ENCODE measurements at places on chromosomes 16 and 17.

DNA sequence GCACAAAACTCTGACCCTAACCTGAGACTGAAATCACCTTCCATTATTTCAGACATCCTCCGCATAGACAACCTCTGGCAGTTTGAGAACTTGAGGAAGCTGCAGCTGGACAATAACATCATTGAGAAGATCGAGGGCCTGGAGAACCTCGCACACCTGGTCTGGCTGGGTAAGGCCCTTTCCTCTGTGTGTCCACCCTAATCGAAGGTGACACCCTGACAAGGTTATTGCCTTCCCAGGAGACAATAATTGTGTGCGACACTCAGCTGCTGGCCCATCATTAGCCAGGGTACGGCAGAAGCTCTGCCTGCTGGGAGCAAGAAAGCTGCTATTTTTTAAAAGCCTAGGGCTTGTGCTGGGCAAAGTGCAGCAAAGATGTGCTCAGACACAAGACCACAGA lies 11.1 kb downstream of the DRC3 start:
- DNase-seq = no peak

DNA sequence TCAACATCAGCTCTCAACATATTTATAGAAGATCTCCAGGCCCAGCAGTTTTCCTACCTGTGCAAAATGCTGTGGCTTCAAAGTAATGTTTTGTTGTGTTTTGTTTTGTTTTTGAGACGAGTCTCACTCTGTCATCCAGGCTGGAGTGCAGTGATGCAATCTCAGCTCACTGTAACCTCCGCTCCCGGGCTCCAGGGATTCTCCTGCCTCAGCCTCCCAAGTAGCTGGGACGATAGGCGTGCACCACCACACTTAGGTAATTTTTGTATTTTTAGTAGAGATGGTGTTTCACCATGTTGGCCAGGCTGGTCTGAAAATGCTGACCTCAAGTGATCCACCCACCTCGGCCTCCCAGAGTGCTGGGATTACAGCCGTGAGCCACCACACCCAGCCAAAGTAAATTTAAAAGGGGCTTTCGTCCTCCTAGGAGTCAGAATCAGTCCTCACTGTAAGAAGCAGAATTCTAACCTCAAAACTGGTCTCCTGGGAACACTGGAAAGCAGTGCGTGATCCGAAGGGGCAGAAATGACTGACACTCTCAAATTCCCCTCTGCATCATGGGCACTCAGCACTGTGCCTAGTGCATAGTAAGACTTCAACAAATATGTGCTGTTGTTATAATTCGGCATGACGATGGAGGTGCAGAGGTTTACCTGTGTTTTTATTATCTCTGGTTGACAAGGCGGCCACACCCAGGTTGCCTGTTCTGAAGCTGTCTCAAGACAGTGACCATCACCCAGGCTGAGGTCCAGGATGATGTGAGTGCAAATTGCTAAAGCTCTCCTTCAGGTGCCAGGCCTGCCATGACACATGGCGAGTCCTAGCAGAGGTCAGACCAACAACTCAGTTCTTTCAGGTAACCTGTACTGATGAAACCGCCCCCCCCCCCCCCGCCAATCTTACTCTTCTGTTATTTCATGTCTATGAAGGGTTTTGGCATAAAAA lies 59.8 kb downstream of the ADCY9 start:
- no peak for DNase-seq

DNA sequence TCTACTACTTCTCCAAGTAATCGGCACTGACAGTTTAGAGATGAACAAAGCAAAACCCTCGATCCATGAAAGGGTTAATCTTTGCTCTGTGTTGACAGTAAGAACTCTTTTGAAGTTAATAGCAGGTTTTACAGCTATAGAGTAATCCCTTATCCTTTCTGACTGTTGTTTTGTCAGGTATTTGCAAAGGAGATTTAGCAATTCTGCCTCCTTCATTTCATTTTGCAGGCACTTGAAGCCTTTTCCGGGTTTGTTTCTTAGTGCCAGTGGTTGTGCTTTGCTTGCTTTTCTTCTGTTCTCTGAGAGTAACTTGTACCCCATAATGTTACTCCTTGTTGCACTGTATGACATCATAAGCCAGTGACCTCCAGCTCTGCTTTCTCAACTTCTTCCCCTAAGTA lies 64.5 kb downstream of the TANGO6 start:
- no peak for DNase-seq

DNA sequence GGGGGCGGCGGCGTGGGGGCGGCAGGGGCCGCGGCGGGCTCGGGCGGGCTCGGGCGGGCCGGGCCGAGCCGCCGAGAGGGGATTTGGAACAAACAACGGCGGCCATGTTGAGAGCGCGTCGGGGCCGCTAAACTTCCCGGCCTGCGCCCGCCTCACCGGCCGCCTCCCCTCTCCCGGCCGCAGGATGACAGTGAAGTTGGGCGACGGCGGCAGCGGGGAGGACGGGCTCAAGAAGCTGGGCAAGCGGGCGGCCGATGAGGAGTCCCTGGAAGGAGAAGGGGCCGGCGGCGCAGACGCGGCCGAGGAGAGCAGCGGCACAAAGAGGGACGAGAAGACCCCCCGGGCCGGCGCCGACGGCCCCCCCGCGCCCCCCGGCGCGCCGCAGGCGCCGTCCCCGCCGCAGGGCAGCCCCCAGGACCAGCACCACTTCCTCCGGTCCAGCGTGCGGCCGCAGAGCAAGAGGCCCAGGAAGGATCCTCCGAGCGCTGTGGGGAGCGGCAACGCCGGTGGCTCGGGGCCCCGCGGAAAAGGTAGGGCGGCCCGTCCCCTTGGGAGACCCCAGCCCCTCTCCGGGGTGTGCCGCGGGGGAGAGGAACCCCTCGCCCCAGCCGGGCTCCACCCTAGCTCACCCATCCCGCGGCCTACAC lies 2.4 kb downstream of the CRAMP1 start:
- DNase-seq = no peak

DNA sequence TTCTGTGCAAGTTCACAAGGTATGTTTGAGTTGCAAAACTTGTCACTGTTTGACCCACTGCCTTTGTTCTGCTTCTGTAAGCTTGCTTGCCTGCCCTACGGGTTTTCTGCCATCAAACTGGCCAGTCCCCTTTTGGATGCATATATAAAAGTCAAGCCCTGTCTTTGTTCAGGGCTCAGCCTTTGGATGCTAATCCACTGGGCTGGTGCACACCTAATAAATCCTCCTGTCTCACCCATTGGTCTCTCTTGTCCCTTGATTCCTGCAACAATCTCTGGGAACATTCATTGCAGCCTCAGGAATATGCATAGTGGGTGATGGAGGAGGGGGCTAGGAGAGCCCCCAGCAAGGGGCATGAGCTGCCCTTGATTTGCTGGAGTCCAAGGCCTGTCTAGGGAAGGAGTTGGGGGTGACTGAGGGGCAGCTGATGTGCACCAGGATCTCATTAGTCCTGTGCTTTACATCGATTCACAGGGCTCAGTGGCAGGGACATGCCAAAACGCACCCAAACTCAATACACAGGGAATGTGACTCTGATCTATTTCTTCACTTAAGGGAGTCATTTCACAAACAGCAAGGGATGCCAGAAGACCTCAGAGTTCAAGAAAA lies 225.4 kb upstream of the NLRP1 start:
- no peak for DNase-seq

DNA sequence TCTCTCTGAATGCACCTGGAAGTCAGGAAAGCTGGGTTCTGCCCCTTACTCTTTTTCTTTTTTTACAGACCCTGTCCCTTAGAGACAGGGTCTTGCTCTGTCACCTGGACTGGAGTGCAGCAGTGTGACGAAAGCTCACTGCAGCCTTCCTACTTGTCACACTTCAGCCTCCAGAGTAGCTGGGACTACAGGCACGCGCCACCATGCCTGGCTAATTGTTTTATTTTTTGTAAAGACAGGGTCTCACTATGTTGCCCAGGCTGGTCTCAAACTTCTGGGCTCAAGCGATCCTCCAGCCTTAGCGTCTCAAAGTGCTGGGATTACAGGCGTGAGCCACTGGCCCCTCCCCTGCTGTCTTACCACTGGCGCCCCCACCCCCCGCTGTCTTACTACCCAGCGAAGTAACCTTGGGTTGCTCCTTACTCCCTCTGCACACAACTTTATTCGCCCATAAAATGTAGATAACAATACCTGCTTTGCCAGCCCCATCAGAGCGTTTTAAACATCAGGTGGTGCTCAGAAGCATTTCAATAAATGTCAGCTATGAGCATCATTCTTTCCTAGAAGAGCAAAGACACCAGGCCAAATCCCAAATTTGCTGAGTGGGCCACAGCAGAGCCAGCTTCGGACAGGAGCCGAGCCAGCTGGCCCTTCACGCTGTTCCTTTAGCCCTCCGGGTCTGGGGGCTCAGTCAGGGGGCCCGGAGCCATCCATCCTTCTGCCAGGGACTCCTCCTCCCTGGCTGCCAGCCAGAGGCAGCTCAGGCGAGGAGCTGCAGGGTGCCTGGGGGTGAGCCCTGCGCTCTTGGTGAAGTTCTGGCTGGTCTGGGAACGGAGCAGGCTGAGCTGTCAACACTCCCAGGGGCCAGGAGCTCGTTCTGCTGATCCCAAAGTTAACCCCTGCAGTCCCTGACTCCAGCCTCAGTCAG lies 24.4 kb downstream of the SRL start:
- no peak for DNase-seq
